ENCODE measurements at places on chromosomes 7 and 10. TPM values are rescaled to one million over a fixed set of nuclear protein-coding genes. Genes with fewer than 3 reads are reported as not detected.

Gene TDRD1
- 0.39 TPM for total RNA-seq

Gene GPR85
- 26.0 TPM for total RNA-seq

Gene OR6V1
- total RNA-seq, result not detected

Gene AKR1C3
- total RNA-seq, result not detected

Gene AKR1D1
- not detected for total RNA-seq

Gene SEMA3D
- not detected for total RNA-seq

Gene IGF2BP3
- 93.9 TPM for total RNA-seq

Gene DKK1
- total RNA-seq, result 40.0 TPM

Gene EPO
- 0.39 TPM for total RNA-seq

Gene NPTX2
- total RNA-seq, result 0.22 TPM

Gene TRRAP
- 19.8 TPM for total RNA-seq

Gene MOGAT3
- total RNA-seq, result not detected

Gene GARS1
- 285 TPM for total RNA-seq

Gene ALOX5
- total RNA-seq, result not detected

Gene NUPR2
- total RNA-seq, result not detected

Gene PRLHR
- not detected for total RNA-seq

Gene NEURL1
- 10.0 TPM for total RNA-seq
